ENCODE measurements at places on chromosomes 12 and 14.

GRCh38 chr12:58139894-58140293, 198.5 kb downstream of the ATP23 start:
- no peak for DNase-seq

GRCh38 chr12:2053691-2054090, 904 bp downstream of the CACNA1C start:
- DNase-seq: peak; percentile 38

GRCh38 chr14:87139299-87139698, 853.7 kb downstream of the GALC start:
- DNase-seq: no peak

DNA sequence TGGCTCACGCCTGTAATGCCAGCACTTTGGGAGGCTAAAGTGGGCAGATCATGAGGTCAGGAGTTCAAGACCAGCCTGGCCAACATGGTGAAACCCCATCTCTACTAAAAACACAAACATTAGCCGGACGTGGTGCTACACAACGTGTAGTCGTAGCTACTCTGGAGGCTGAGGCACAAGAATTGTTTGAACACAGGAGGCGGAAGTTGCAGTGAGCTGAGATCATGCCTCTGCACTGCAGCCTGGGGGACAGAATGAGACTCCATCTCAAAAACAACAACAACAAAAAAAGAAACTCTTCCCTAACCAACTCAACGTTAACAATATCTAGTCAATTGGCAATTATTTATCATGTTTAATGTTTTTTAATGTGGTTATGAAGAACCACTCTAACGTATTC, 89.3 kb downstream of the EPS8 start:
- no peak for DNase-seq

DNA sequence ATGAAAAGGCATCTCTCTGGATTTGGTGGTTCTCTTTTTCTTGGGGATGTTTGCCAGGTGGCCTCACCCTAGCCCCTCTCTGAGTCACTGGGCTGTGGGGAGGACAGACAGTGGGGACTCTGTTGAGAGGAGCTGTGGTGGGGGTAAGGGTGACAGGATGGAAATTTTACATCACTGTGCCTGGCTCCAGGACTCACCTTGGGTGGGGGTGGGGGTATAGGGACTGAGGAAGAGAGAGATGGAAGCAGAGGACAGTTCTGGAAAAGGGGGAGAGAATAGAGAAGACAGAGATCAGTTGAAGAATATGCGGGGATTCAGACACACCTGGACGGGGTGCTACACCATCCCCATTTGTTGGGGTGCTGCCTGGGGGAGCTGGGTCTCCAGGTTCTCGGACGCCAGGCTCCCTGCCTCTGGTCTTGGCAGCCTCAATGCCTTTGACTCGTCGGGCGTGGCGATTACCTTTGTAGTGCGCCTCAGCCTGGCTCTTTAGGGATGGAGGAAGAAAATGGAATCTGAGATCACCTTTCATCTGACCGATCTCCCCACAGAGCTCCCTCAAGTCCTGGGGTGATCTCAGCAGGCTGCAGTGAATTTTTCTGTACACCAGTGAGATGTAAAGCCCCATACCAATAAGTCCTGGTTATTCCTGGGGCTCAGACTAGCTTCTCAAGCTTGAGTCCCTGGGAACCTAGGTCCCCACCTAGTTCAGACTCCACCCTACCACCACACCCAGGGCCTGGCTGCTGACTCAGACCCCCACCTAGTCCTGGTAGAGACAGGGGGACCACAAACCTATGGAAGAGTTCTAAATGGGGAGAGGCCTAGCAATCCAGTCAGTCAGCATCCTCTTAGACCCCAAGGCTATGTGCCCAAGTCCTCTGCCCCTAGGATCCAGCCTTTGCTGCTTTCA, 9.6 kb upstream of the GPR84 start:
- peak; percentile 53 for DNase-seq

DNA sequence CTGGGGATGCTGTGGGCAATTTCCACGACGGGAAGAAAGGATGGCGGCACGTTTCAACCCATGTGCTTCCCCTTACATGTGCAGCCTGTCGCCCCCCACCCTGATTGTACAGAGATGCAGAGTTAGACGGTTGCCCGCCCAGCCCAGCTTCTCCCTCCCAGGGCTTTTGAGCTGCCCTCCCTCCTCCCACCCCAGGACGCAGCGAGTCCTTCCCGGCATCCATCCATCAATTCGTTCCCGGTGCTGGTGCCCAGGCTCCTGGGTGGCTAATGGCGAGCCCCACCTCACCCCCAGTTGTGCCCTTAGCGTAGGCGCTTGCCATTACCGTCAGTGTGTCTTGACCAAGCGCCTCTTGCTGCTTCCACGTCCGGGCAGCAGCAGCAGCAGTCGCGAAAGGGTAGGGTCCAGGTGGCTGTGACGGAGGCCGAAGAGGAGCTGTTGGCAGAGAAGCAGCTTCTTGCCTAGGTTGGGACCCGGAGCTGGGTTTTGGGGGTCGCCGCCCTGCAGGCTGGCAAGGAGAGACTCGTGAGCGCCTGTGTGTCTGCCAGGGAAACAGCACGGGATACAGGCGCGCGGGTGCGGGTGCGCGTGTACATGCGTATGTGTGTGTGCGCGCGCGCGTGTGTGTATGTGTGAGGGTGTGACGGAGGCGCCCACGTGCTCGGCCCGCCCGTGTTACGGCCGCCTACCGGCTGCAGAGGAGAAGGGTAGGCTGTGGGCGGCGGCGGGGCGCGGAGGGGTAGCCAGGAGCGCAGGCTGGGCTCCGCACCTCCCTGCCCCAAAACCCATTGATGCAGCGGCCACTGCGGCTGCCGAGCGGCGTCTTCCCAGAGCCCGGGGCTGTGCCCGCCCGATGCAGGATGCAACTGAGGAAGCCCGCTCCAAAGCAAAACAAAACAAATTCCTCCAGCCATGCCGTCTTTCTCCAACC, at the start of gene SLC6A15:
SLC6A15 (minus strand) TSS at position 602 of the 931 bp plus-strand sequence. CDS start 20,679 bp downstream, outside the sequence.
- DNase-seq: no peak

GRCh38 chr12:53062977-53063707, 13.3 kb downstream of the TNS2 start:
- DNase-seq: no peak

GRCh38 chr14:23434488-23435222, 805 bp downstream of the MYH7 start:
- DNase-seq: no peak

DNA sequence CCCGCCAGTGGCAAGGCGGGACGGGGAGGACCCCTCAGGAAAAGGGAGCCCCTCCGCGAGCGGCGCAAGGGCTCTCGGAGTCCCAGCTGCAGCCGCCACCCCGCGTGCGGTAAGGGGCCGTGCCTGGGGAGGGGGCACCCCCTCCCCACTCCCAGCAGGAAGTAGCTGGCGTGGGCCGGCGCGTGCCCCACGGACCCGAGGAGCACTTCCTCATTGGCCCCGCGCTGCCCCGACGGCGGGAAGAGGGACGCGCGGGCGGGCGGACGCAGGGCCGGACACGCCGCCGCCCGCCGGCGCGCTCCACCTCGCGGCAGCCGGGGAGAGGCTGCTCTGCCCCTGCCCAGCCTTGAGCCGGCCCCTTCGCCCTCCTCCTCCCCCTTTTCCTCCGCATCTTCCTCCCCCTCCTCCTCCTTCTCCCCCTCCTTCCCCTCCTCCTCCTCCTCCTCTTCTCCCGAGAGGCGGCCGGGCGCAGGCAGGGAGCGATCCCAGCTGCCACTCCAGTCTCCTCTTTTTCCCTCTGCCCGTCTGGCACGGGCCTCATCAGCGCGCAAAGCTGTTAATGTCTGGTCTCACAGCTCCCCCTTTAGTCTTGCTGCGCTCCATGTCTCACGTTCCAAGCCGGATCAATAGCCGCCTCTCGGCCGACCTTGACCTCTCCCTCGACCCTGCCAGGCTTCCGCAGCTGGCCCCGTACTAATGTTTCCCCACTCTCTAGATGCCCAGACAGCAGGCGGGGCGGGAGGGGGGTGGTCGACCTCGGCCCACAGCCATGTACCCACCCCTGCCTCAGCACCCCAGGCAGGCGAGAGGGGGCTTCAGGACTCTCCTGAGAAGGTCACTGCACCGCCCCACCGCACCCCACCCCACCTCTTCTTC, 2.6 kb upstream of the BCL11B start:
- peak; percentile 68 for DNase-seq

- no peak for DNase-seq
Measured at GRCh38 chr14:103707329-103708263, 7.7 kb downstream of the XRCC3 start.

DNA sequence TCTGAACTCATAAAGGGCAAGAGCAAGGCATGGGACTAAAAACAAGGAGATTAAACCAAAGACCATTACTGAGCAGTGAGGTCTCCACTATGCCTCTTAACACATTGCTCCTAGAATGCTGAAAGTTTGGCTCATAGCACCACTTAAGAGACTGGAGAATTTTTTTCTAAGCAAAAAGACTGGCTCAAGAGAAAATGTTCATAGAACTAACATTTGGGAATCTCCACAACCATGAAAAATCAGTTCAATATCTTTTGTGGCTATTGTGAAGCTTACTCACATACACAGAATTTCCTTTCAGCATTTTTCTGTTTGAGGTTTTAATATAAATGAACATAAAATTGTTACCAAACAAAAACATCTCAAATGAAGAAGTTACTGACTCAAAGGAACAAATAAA, 255.8 kb downstream of the CCDC91 start:
- DNase-seq: no peak

DNA sequence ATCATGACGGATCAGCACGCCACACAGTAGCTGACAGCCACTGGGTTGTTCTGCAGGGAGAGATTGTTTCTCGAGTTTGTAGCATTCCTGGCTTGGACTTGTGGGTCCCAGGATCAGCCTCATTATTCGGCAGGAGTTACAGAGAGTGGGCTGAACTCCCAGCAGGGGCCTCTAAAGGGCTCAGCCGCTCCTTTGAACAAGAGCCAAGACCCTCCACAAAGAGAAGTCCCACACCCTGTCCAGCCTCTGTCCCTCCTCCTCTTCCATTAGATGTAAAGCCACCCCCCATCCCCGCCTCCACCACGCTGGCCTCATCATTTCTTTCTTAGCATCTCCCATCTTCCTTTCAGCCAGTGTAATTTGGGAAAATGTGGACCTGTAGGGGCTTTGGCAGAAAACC, 96.7 kb upstream of the HSPB8 start:
- no peak for DNase-seq

GRCh38 chr14:95961481-95961880, 77.7 kb upstream of the C14orf132 start:
- DNase-seq: no peak

DNA sequence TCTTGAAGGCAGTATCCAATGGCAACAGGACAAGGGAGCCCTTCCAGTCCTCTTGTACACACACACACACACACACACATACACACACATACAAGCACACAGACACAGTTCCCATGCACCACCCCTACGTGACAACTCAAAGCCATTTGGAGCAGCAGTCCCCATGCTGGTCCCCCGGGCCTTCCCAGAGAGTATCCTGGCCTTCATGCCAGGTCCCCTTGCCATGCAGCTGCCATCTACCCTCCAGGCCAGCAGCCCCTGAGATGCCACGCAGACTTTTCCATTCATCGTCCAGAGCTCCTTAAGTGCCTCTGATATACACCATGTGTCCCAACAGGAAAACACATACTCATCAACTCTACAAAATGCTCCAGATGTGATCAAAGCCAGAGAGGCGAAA, 159.5 kb downstream of the ANO2 start:
- no peak for DNase-seq

DNA sequence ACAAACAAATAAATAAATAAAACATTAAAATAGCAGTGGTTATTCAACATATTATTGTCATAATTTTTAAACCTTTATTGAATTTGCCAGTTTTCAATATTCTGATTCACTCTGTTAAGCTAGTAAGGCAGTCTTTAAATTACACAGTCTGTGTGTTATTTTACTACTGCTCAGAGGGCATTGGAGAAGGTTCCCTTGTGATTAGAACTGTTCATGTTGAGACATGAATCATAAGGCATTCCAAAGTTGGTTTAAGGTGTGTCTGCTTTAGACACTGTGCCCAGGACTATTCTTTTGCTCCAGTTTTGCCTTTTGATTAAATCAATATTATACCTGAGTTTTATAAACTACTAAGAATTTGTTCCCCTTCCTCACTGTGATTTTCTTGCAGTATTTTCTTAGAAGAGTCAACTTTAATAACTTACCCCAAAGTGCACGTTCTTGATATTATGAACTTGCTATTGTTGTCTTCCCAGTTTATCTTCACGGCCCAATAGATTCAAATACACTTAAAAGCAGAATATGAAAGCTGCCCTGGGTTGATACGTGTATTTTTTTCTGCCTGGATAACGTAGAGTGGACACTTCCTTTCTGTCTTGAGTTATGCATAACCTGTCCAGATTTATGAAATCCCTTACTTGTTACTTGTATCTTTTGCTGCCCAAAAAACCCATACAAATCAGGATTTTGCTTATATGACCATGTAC, 105.3 kb upstream of the BCAT1 start:
- DNase-seq: no peak

DNA sequence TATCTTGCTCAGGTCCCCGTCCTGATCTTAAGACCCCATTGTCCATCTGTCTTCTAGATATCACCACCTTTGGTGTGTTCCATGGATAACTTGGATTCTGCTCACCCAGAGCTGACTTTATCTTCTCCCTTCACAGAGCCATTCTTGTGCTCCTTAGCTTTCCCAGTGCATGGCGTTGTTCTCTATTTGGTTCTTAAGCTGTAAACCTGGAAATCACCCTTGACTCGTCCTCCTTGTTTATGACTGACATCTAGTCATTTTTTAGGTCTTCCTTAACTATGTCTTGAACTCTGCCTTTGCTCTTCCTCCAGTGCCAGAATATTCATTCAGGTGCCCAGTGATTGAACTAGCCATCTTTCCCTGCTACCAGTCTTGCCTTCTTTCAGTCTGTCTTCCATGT, 11.7 kb downstream of the STK38L start:
- DNase-seq: no peak

GRCh38 chr12:10082117-10082874, 16.5 kb downstream of the CLEC1A start:
- no peak for DNase-seq

GRCh38 chr14:71467361-71467811, 464.8 kb upstream of the RGS6 start:
- DNase-seq: no peak

- DNase-seq: no peak
Measured at GRCh38 chr12:40170593-40170992, 54.2 kb upstream of the LRRK2 start.

DNA sequence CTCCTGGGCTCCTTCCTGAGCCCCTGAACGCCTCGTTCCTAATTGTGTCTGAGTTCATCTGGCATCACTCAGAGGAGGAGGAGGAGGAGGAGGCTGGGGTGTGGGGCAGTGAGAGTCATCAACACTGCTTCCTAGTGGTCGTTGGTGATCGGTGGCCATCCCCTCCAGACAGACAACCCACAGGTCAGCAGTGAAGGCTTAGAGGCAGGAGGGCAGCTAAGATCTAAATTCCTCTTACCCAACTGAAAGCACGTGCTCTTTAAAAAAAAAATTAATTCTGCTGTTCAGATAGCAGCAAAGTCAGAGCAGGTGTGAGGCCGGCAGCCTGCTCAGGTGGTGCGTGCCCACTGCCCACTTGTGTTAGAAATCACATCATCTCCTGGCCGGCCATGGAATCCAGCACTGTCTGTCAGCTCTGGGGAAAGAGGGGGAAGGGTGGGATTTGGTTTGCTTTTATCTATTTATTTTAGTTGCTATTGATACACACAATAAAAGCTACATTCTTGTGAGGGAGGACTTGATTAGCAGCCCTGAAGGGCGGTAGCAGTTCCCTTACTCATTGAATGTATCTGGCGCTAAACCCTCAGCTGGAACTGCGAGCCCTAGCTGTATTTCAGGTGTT, 46.6 kb downstream of the PPP2R5C start:
- DNase-seq: no peak

Measured in H54 (cell line).